ENCODE measurements at places on chromosomes 3 and 15. TPM values are rescaled to one million over a fixed set of nuclear protein-coding genes. Genes with fewer than 3 reads are reported as not detected.

DNA sequence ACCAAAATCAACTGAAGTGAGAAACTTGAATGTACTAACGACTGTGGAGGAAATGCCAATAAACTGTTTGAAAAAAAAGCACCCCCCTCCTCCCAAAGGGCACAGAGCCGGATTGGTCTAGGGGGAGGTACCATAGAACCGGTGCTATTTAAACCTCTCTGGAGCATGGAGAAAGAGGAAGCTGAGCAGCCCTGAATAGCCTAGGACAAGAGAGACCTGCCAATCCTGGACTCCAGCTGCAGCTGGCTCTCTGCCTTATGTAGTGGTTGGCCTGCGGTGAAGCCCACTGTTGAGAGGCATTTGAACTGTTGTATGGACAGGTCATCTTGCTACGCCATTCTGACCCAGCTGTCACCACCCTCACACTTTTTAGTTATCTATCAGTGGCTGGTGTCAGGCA is 1.5 kb upstream of the SH3GL3 start:
- H3K4me1 ChIP-seq = no peaks in the 10 kb centered on the region
- no peak overlapping the region for H3K4me3 ChIP-seq
- no peak for DNase-seq
- no peaks in the 10 kb centered on the region for H3K36me3 ChIP-seq
- H3K27me3 ChIP-seq = no peaks in the 10 kb centered on the region

Gene SI
- total RNA-seq = not detected

Gene STARD5
- total RNA-seq = 5.8 TPM

DNA sequence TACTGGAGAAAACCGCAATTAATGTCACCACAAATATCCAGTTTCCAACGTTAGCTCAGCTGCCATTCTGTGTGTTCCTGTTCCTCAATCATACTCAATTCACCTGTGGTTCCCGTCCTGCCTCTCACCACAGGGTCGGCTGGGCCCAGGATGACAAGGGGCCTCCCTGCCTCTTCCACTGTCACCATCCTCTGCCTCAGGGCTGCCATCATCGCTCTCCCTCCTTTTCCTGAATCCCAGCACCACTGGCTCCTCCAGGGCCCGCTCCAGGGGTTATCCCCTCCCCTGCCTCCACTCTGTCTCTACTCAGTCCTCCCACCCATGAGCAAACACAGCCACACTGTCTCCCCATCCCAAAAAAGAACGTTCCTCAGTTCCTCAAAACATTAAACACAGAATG is 170.9 kb upstream of the NSMCE3 start:
- H3K27me3 ChIP-seq = no peaks in the 10 kb centered on the region
- H3K27ac ChIP-seq = no peak overlapping the region
- H3K36me3 ChIP-seq = no peaks in the 10 kb centered on the region
- DNase-seq = no peak
- no peak overlapping the region for H3K4me3 ChIP-seq

Gene ALDH1L1
- total RNA-seq = 1.6 TPM

- no peaks in the 10 kb centered on the region for H3K4me1 ChIP-seq
- no peaks in the 10 kb centered on the region for H3K36me3 ChIP-seq
- no peak overlapping the region for H3K27ac ChIP-seq
- no peak for DNase-seq
- H3K27me3 ChIP-seq = no peaks in the 10 kb centered on the region
Measured at GRCh38 chr15:38378161-38378560, 75.8 kb upstream of the FAM98B start.

DNA sequence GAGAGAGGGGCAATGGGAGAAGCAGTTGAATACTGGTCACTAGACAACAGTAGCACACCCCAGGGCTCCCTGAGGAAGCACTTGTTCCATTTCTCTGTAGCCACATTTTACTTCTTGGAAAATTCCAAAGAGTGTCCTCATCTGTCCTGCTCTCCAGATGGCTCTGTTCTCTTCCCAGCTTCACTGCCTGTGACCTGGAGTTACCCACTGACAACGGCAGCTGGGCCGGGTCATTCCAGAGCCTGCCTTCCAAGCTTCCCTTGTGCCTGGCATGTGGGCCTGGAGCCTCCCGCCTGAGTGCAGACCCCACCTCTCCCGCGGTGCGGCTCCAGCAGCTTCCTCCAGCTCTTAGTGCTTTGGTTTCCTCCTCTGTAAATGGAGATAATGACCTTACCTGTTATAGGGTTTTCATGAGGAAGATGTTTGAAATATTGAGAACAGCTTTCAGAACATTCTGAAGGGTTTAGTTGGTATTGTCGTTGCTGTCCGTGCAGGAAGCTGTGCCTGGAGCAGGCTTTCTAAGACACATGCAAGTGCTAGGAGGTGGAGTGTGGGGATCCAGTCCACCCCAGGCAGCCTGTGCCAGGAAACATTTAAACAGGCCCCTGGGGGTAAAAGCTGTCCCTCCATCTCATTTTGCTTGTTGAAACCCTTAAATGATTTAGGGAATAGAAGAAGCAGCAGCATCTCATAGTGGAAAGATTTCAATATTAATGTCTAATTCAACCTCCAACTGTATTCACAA is 24.8 kb downstream of the EFCC1 start:
- H3K4me1 ChIP-seq = no peaks in the 10 kb centered on the region
- no peak overlapping the region for H3K4me3 ChIP-seq
- DNase-seq = no peak
- no peaks in the 10 kb centered on the region for H3K36me3 ChIP-seq
- peaks cover 23% of the 10 kb centered on the region for H3K27me3 ChIP-seq

- no peaks in the 10 kb centered on the region for H3K4me1 ChIP-seq
- H3K27ac ChIP-seq = no peak overlapping the region
- no peak overlapping the region for H3K4me3 ChIP-seq
- H3K27me3 ChIP-seq = no peaks in the 10 kb centered on the region
- no peak for DNase-seq
Measured at GRCh38 chr15:38176691-38177090, 75.9 kb upstream of the SPRED1 start.

- no peak for DNase-seq
- no peaks in the 10 kb centered on the region for H3K27me3 ChIP-seq
- no peak overlapping the region for H3K4me3 ChIP-seq
- H3K4me1 ChIP-seq = no peaks in the 10 kb centered on the region
- no peaks in the 10 kb centered on the region for H3K36me3 ChIP-seq
Measured at GRCh38 chr3:96970211-96970610, 155.8 kb downstream of the EPHA6 start.
